ENCODE measurements at places on chromosomes 3 and 15.
A peak's percentile ranks its signal among the peaks of the same experiment; 100 is the strongest.

- DNase-seq: no peak
Observed at GRCh38 chr15:39338251-39338650, 242.6 kb upstream of the THBS1 start.

GRCh38 chr3:4838621-4839022 is 140.6 kb upstream of the BHLHE40 start:
- DNase-seq: no peak

GRCh38 chr3:127220497-127220896 is 27.6 kb downstream of the PRR23E start:
- DNase-seq: no peak

- no peak for DNase-seq
Observed at GRCh38 chr3:88957711-88958439, 149.5 kb upstream of the EPHA3 start.

GRCh38 chr15:61835496-61836106 is 224.6 kb downstream of the VPS13C start:
- peak; percentile 21 for DNase-seq

DNA sequence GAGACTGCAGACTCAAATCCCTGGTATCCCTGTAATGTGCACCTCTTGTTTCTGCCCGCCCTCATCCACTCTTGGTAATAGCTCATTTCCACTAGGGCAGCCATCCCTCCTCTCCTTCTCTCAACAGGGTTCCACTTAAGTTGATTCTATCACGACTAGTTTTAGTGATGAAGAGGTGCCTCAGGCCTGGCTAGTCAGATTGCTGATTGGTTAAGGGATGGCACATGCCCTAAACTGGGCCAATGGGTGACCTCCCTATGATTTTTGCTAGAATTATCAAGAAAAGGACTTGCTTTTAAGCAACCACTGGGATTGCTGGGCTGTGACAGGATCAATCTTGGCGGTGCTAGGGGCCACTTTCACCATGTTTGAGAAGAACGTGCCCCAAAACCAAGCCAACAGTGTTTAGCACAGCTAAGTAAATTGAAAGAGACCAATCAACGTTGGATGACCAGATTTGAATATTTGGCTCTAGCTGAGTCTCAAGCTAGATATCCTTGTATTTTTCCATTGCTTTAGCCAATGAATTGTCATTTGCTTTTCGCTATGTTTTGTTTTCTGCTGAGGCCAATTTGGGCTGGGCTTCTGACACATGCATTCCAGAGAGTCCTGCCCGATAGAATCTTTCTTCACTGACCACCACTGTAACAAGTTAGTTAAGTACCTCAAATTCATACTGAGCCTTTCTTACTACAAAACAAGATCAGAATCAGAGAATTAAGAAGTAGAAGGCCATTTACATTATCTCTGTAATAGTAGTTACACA is 131.0 kb downstream of the PDZRN3 start:
- DNase-seq: no peak

- no peak for DNase-seq
Observed at GRCh38 chr15:64229129-64229724, 66.4 kb upstream of the PPIB start.

DNA sequence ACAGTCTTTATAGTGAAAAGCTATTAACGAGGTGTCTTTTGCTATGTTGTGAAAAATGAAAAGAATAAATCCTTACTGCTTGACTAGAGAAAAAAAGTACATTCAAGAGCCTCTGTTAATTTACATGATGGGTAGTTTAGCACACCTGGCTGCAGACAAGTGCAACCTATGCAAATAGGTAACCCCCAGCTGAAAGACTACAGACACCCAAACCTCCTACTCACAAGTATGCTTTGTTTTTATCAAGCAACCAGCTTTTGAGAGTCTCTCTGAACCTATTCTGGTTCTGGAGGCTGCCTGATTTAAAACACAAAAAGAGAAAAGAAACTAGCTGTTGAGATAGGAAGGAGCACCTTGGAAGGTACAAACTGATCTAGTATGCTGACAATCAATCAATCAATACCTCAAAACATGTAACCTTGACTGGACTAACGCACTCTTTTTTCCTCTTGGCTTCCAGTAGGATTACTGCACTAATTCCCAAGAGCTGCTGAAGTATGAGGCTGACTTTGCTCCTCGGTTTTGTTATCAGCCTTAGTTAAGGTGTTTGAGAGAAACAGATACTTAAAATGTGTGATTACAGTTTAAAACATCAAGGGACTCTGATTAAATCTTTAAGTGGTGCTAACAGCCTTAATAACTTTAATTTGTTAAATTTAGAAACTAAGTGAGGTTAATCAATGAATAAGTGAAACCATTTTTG is 63.6 kb downstream of the OSBPL10 start:
- DNase-seq: no peak

- no peak for DNase-seq
Observed at GRCh38 chr3:16944356-16944755, 59.6 kb downstream of the PLCL2 start.

GRCh38 chr3:133490468-133491351 is 82.8 kb upstream of the CDV3 start:
- DNase-seq: peak; percentile 45

DNA sequence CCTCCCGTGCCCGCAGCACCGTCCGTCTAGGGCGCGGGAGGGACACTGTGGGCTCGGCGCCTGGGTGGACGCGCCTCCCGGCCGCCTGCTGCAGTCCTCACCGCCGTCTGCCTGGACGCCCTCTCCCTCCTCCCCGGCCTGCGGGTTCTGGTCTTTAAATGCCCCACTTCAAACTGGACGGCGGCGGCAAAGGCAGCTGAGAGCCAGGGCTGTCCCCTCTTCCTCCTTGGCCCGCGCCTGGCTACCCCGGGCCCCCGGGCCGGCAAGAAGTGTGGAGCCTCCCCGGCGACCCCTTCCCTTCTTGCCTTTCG is 426 bp downstream of the CBLB start:
- no peak for DNase-seq

- DNase-seq: no peak
Observed at GRCh38 chr3:27596921-27597320, 112.7 kb upstream of the SLC4A7 start.

- DNase-seq: no peak
Observed at GRCh38 chr3:186790261-186790981, 7.0 kb downstream of the EIF4A2 start.
